ENCODE measurements at places on chromosomes 3 and 15.

DNA sequence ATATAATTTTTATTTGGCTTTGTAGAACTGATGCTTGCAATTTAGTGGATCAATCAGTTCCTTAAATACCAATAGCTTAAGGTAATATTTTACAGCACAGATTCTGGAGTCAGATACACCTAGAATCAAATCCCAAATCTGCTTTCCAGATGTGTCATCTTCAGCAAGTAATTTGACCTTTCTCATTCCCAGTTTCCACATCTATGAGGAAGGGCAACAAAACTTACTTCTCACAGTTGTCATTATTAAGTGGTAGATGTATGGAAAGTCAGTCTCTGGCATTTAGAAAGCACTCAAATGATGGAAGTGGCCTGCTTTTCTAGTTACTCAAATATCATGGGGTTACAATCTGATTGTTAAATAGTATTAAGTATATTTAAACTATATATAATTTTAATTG is 767.0 kb downstream of the CADM2 start:
- DNase-seq = no peak

GRCh38 chr15:23565395-23566070 is at the start of gene MKRN3:
MKRN3 (plus strand) TSS chr15:23565674; CDS start chr15:23565783, 109 bp downstream.
- DNase-seq = peak; percentile 67

- DNase-seq = no peak
Measured at GRCh38 chr3:50562861-50563260, 4.7 kb downstream of the C3orf18 start.

GRCh38 chr15:90159213-90159612 is 41.9 kb upstream of the SEMA4B start:
- DNase-seq = no peak

DNA sequence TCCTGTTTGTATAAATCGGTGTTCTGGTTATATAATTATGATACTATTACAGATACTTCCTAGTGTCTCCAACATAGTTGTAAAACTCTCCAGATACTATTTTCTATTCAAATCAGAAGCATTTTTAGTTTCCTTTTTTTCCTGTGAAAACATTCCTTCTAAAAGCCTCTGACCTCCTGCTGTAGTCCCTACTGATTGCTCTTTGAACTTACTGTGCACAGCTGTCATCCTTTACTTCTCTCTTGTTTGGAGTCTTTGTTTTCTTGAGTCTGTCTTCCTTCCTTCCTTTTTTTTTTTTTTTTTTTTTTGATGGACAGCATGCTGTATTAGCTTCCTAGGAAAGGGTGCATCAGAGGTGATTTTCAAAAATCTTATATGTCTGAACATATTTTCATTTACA is 28.9 kb downstream of the NR2C2 start:
- no peak for DNase-seq

DNA sequence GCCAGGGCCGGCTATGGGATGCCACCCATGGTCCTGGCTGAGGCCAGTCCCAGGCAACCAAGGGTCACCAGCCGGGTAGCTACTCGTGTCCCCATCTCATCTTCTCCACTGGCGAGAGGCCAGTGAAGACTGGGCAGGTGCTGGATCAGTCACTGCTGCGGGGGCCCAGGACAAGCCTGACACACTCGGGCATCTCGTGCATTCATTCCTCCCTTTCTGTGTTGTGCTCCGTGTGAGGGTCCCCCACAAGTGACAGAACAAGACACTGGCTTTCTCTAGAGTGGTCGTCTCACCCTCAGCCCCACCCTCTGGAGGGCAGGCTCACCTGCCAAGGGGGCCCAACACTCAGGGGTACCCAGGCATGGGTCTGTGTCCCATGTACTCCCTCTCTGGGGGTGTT is 48.4 kb downstream of the ROPN1B start:
- DNase-seq = no peak

- DNase-seq = no peak
Measured at GRCh38 chr15:89578146-89578545, 2.9 kb downstream of the TICRR start.

- DNase-seq = no peak
Measured at GRCh38 chr15:50860824-50861223, 47.7 kb upstream of the AP4E1 start.

DNA sequence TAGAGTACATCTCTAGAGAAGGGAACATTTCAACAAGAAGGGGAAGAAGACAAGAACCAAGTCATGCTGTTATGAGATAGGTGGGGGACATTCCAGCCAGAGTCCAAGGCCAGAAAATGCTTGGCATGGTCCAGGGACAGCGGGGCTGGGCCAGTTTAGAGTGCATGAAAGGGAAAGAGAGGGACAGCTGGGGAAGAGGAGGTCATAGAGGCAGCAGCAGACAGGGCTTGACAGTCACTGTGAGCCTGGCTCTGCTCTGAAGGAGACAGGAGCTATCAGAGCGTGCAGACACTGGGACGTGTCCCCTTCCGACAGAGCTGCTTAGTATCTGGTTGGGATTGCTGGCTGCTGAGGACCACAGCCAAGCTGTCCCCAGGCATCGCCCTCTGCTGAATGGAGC is 35.7 kb upstream of the PRR20G start:
- no peak for DNase-seq

- no peak for DNase-seq
Measured at GRCh38 chr3:163481738-163482137, 1596.6 kb downstream of the SI start.

DNA sequence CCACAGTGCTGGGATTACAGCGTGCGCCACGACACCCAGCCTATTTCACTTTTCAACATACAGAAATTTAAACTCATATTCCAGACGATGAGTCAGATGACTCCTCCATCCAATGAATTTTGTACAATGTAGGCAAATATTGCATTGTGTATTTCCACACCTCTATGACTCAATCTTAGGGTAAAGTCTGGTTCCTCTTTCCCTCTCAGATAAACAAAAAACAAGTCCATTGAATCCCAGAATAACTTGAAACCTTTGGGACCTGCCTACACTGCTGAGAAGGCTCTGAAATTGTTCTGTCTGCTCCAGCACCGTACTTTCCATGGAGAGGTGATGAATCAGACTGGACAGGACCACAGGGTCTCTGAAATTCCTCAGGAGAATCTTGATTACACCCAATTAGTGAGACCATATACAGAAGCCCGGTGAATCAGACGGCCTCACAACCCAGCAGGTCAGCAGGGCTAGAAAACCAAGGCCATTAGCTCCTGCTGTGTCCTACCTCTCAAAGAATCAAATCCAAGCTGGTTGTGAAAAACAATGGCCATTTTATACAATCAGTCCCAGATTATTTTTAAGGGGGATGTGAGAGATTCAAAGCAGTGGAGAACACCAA is 112.6 kb downstream of the ERC2 start:
- no peak for DNase-seq

DNA sequence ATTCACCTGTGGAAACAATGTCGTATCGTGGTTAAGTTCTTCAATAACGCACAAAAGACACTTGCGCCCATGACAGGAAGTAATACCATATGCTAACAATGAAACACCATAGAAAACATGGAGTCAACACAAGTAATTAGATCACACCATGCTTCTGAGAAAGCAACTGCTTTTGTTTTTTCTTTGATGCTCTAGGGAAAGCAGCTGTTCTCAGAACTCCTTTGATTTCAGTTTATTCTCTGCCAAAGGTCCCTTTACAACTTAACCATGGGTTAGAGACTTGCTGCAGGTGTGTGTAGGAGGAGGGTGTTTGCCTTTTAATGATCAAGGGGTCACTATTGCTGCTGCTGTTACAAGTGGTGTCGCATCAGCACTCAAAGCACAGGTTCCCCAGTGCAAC is 324.0 kb upstream of the SLCO3A1 start:
- DNase-seq = no peak

DNA sequence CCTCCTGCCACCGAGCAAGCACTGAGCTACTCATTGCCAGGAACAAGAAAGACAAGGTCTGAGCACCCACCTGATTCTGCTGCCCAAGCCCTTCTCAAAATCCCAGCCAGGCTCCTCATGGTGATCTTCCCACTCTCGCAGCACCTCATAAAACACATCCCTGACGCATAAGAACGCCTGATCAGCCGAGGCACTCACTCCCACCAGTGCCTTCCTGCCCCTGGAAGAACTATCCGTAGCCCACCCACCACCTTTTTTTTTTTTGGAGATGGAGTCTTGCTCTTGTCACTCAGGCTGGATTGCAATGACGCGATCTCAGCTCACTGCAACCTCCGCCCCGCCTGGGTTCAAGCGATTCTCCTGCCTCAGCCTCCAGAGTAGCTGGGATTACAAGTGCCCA is 3.9 kb downstream of the CDAN1 start:
- no peak for DNase-seq

DNA sequence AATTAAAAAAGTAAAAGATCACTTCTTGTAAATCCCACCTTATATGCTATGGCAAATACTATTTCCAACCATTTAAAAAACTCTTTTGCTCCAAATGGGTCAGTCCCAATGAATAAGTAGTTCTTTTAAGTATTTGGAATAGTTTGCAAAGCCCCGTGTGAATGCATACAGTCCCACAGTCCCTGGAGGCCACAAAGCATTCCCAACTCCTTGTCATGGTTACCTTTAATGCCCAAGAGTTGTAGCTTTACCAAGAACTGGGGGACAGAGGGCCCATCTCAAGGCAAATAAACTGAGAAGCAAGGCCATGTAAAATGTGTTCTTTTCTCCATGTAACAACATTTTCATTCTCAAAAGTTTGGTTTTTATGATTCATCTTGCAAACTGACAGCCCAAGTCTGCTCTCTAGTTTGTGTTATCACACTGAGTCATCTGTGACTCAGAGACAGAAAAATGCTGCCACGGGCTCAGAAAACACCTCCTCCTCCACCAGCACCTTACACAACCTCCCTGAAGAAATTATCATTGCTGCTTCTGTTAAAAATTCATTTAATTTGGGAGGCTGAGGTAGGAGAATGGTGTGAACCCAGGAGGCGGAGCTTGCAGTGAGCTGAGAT is 336.2 kb downstream of the ERC2 start:
- DNase-seq = no peak

DNA sequence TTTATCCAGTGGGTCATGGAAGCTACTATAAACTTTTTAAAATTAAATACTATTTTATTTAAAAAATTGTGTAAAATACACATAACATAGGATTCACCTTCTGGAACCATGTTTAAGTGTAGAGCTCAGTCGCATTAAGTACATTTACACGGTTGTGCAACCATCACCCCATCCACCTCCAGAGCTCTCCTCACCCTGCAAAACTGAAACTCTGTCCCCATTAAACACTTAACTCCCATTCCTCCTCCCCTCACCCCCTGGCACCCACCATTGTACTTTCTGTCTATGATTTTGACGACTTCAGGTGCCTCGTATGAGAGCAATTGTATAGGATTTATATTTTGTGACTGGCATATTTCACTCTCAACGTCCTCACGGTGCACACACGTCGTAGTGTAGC is 70.7 kb downstream of the APBA2 start:
- no peak for DNase-seq

DNA sequence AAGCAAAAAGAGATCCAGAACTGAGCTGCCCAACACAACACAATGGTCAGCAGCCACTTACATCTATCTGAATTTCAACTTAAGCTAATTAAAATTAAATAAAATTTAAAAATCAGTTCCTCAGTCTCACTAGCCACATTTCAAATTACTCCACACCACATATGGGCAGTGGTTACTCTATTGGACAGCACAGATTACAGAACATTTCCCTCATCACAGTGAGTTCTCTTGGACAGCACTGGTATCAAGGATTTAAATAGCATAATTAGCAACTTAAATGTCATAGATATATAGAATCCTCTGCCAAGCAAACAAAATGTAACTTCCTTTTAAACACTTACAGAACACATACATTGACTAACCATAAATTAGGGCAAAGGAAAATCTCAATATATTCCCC is 64.4 kb downstream of the KBTBD12 start:
- no peak for DNase-seq

GRCh38 chr3:18806633-18807032 is 341.7 kb upstream of the KCNH8 start:
- no peak for DNase-seq

GRCh38 chr3:24525022-24525421 is 30.4 kb upstream of the THRB start:
- no peak for DNase-seq

- DNase-seq = no peak
Measured at GRCh38 chr3:139480585-139480984, 4.3 kb upstream of the RBP2 start.

- DNase-seq = no peak
Measured at GRCh38 chr3:129461022-129461421, 21.0 kb downstream of the IFT122 start.

DNA sequence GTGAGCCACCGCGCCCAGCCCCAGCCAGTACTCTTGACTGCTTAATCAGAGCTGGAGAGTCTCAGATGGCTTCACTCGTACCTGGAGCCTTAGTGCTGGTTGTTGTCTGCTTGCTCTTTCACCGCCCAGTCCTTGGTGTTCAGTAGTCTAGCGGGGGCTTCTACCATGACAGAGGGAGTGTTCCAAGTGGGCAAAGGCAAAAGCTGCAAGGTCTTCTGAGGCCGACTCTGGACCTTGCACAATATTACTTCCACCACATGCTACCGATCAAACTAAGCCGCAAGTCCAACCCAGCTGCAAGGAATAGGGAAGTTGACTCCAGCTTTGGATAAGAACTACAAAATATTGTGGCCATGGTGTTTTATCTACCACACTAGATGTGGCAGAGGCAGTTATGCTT is 6.6 kb downstream of the PARL start:
- DNase-seq = no peak

DNA sequence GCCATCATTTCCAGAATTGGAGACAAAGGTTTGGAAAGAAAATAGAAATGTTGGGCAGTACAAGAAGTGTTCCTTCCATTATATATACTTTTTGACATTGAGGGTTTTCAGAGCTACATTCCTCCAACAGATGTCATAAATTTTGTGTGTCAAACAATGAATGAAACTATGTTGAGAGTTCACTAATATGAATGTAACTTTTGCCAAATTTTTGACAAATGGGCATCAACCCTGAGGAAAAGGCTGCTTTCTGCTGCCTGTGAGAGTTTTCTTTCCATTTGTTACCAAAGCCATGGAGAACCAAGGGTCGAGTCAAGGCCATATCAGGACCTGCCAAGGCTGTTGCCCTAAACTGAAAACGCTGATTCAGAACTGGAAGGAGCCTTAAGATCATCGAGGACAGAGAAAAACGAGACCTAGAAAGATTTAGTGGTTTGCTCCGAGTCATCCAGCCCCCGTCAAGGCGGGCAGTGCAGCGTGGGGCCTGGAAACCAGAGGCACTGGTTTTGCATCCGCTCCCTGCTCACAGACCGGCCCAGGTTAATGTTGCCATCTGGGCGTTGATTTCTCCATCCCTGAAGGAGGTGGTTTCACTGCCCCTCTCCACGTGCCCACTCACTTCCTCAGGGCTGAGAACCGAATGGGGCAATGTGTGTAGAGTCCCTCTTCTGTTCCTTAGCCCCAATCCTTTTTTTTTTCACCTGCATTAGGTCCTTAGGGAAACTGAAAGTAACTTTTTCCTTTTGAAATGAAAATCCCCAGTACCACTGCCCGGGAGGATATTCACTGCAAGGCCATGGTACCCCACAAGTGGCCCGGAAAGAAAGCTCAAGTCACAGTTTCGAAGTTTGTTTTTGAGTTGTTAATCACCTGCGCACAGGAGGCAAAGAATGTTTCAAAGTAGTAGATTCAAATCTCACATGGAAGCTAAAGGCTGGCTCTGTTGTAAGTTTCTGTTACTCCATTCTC is 32.8 kb downstream of the TPM1 start:
- no peak for DNase-seq

Data from T-cell (primary cell).